ENCODE measurements at places on chromosomes 2 and 18.

DNA sequence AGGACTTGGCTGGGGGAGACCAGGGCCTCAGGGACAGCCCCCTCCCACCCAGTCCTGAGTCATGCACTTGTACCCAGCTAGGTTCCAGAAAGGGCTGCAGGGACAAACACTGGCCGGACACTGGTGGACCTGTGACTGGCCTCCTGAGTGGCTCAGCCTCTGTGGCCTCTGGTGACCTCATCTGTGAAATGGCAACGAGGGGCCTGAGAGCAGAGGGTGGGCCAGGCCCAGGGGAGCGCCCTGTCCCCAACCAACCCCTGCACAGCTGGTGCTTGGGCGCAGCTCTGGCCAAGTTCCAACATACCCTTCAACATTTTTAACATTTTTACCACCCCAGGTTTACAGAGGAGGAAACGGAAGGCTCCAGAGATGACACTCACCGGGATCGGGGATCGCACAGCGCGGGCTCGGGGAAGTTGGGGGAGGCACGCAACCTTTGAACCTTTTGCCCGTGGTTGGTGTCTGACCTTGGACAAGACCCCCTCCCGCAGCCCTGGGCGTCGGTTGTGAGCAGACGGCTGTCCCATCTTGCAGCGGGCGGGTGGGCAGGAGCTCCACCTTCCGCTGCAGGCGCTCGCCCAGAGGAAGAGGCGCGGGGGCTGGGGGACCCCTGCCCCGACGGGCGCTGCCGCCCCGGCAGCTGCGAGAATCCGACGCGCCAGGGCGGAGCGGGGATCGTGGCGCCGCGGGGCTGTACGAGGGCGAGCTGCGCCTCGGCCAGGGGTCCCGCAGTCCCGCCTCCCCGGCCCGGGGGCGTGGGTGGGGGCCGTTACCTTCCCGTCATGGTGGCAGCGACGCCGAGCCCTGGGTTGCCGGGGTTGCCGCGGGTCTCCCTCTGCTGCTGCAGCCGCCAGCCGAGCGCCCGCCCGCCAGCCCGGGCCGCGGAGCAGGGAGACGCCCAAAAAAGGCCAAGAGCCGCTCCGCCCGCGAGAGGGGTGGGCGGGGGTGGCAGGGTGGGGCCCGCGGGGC is 805 bp downstream of the LIMS2 start:
- DNase-seq: no peak

DNA sequence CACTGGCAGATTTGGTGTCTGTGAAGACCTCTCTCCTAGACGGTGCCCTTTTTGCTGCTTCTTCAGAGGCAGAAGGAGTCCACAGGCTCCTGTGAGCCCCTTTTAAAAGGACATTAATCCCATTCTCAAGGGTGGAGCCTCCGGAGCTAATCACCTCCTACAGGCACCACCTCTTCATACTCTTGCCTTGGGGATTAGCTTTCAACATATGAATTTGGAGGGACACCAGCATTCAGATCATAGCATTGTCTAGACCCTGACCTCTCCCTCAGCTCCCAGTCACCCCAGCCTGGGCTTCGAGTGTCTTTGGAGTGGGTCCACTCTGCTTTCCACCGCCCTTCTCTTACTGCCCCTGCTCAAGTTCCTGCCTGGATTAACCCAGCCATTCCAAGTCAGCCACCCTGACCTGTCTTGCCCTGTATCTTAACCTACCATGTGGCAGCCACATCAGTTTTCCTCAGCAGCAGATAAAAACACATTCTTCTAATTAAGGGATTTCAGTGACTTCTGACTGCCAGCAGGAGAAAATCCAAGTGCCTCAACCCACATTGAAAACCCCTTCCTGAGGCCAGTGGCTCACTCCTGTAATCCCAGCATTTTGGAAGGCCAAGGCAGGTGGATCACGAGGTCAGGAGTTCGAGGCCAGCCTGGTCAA is 6.1 kb upstream of the NCL start:
- DNase-seq: no peak

GRCh38 chr18:59661891-59662701 is 35.1 kb downstream of the CCBE1 start:
- DNase-seq: no peak

GRCh38 chr2:120503793-120504571 is 158.0 kb downstream of the INHBB start:
- DNase-seq: no peak

DNA sequence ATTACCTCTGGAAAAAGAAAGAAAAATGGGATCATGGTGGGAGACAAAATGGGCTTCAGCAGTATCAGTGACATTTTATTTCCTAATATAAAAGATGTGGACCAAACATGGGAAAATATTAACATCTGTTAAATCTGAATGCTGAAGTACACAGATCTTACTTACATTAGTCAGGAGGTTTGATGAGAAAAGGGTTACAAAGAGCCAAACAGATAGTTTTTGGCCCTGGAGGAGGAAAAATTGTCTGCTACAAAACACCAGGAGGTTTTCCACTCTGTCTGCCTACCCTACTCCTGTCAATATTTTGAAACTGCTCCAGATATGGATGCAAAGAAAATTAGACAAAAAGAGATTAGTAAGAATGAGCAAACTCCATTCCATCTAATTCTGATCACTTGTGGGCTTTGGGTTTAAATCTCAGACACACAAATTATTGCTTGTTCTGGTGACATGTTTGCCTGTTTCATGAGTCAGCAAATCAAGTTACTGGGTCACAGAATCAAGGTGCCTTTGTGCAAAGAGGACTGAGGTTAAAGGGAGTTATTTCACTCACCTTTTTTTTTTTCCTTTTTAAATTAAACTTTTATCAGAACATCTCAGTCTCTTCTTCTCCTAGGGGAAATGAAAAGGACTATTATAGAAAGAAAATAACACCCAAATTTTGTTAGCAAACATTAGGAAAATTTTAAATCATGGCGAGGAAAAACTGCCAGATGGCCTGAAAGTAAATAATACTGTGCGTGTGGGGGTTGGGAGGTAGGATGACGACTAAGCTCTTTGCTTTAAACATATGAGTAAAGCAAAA is 87.0 kb upstream of the SPATS2L start:
- no peak for DNase-seq

GRCh38 chr2:78147466-78147865 is 625.3 kb upstream of the LRRTM4 start:
- no peak for DNase-seq

GRCh38 chr2:9975805-9976447 is 24.4 kb downstream of the GRHL1 start:
- DNase-seq: no peak

DNA sequence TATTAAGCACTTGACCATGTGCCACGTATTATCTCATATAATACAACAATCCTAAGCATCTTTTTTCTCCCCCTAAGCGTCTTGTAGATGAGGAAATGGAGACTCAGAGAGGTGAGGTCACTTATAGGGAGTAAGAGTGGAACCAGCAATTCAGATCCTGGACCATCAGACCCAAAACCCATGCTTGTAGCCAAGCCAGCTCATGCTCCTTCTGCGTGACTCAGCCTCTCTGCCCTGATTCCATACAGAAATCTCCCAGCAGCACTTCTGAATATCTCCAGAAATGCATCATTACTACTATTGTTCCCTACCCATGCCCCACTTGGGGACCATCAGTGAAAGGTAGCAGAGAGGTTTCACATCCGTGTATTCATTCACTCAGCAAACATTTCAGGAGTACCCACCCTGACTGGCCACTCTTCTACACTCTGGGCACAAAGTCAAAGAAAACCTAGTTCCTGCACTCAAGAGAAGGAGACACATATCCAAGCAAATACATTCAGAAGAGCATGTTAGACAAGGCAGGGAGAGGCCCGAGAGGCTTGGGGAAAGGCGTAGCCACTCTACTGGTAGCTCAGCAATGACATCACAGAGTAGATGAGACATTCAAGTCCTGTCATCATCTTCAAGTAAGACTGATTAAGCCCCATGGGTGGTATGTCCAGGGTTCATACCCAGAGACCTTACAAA is 141.9 kb downstream of the MTCL1 start:
- DNase-seq: no peak

- DNase-seq: no peak
Observed at GRCh38 chr2:127079358-127079920, 27.5 kb downstream of the BIN1 start.

DNA sequence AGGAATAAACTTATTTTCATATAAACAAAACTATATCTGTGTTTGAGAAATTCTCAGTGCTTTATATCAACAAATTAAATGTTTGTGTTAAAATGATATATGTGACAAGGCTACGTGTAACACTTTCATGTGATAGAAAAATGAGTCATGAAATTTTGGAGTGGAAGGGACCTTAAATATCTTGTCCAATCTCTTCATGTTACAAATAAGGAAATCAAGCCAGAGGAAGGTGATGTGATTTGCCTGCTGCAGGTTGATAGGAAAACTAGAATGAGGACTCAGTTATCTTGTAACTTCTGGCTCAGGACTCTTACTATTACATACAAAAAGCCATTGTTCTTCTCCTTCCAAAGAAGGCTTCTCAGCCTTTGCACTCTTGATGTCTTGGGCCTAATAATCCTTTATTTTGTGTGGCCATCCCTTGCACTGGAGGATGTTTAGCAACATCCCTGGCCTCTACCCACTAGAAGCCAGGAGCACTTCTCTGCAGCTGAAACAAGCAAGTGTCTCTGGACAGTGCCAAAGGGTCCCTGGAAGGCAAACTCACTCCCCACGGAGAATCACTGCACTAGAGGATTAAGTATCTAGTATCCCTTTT is 43.0 kb upstream of the NARS1 start:
- DNase-seq: no peak

DNA sequence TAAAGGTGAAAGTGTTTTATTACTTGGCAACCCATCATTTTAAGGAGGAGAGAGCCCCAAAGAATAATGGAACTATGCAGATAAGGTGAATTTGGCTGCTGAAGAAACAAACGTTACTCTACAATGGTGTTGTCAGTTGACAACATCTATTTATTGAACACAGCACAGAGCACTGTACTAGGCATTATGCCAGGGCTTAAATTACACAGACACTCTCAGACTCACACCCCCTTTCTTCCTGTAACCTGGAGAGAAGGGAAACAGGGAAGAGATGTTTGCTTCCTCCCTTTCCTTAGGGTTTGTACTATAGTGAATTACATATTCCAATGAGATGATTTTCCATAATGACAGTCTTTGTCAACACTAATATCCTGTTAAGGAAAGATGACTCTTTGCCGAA is 94.0 kb upstream of the ATP5MC3 start:
- no peak for DNase-seq

- DNase-seq: peak; percentile 92
Observed at GRCh38 chr2:8408560-8409460, 273.0 kb upstream of the ID2 start.

DNA sequence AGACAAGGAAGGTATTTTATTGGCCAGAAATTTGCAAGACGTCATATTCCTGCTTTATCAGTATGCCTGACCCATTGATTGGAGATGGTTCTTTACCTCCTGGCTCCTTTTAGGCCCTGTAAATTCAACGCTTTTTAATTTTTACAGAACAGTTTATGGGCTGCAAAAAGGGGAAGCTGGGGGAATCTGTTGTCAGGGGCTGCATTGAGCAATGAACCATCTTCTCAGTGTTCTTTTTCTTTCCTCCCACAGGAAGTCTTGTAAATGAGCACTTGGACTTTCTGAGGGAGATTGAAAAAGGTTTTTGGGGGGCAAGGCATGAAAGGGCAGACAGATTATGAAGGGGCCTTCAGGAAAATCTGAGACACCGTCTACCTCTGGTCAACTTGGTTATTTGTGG is 503.6 kb upstream of the TNP1 start:
- no peak for DNase-seq

- DNase-seq: no peak
Observed at GRCh38 chr2:218722876-218723785, 12.5 kb downstream of the TTLL4 start.

DNA sequence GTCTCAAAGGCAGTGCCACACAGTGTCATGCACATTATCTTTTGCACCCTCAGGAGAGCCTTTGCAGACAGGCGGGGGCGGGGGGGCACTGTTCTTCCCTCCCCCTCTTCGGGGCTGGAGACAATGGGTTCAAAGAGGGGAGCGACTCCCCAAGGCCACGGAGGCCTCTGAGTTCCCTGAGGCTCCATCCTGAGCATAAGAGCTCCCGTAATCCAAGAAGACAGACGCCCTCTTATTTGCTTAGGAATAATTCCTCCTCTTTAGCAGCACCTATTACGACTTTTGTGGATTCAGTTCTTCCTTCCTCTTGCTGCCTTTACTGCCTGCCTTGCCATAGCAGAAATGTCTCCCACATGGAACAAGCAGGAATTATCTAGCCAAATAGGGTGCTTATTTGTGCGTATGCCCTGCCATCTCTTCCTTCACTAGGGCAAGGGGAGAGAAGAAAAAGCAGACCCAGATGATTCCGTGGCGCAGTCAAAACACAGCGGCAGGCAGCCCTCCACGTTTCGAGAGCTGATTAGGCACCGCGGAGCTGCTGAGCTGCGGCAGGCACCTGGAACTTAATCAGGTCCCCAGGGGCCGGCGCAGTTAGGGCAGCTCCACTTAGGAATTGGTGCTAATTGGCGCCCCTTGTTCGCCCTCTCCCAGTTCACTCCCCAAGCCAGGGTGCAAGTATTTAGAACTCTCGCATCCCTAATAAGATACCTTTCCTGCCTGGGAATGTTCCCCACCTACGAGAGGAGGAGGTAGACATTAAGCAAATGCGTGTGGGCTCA is 233.4 kb upstream of the MYT1L start:
- no peak for DNase-seq

DNA sequence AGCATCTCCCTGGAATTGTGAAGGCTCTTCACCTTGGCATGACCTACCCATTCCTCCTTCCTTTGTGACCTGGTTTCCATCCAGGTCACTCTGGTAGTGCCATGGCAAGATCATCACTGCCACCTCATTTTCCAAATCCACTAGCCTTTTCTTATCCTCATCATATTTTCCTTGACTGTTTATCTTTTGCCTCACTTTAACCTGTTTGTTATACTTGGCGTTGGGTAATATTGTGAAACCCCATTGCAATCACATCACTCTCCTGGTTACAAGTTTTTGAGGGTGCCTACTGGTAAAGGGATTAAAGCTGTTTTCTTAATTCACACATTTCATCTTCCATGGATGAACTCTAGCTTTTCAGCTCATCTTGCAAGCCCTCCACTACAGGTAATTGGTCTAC is 39.1 kb upstream of the IGFBP2 start:
- no peak for DNase-seq

- no peak for DNase-seq
Observed at GRCh38 chr2:134190807-134191203, 63.1 kb upstream of the MGAT5 start.

DNA sequence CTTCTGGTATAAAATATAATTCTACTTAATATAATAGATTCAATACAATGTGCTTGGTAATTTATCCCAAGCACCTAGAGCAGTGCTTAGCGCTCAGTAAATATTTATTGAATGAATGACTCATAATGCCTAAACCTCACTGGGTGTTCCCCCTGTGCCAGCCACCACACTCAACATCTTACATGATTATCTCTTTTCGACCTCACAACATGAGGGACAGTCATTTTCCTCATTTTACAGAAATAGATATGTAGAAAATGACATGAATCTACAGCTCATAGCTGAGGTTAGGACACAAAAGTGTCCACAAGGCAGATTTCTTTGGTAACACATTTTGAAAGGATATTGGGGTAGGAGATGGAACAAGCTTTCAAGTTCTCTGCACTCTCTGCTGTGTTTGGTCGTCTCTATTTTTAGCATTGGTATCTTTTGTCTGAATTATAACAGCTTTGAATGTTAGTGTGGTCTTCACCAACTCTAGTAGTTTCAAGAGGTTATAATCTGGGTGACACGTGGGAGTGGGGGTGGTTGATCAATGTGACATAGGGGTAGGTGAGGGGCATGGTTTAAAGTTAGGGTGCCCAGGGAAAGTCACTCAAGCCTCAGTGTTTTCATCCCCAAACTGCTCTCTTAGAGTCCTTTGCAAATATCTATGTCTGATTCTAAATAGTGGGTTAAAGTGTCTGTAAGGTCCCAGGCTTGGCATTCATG is 9.8 kb downstream of the MYOM1 start:
- DNase-seq: no peak
